ENCODE measurements at places on chromosomes 5 and 9.

GRCh38 chr9:86201474-86202337 is 57.8 kb downstream of the C9orf153 start:
- no peak for DNase-seq

- peak; percentile 91 for DNase-seq
These were observed 53.7 kb downstream of the ZNF462 start for GRCh38 chr9:106916466-106917235.

DNA sequence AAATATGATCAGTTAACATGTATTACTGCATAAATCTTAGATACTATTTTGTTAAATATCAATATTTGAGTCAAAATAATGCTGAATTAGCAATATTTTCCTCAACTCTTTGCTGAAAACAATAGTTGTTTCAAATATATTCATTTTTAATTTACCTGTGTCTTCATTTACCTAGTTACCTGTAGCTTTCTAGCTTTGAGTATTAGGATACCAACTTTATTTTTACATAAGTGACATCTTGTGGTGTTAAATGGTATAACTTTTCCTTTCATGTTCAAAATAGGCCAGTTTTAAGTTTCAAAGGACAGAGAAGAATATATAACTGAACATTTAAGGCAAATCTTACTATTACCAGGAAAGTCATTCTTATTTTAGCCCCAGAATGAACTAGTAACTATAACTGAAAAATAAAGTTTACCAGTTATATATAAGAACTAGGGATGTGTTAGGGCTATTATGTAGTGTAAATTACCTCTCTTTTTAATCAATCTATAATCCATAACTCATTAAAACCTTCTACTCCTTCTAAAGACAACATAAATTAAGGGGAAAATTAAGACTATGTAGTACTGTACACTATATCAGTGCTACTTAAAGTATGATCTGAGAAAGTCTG is 25.3 kb downstream of the AP3B1 start:
- DNase-seq: no peak

DNA sequence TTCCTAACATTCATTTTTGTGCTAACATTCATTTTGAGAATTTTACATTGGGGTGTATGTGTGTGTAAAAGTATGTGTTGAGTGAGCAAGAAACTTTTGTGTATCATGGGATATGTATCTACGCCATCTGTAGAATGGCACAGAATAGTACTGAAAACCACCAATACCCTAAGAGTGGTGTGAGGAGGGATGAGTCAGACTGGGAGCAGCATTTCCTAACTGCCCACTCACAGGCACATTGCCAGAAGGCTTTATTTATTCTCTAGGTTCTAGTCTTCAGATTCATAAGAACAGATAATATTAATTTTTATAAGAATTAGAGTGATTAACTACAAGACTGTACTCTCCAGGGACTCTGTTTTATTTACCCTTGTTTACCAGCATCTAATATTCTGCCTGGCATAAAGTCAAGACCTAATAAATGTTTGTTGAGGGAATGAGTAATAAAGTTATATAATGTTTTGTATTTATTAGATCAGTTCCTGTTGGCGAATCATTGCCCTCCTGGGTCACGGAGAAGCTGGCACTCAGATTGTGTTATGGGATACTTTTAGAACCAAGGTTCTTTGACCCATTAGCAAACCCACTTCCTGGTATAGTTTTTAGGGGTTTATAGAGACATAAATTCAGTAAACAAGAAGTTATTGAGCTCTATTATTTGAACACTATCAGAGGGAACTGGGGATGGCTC is 159.1 kb upstream of the PPP2R2B start:
- DNase-seq: peak; percentile 79

DNA sequence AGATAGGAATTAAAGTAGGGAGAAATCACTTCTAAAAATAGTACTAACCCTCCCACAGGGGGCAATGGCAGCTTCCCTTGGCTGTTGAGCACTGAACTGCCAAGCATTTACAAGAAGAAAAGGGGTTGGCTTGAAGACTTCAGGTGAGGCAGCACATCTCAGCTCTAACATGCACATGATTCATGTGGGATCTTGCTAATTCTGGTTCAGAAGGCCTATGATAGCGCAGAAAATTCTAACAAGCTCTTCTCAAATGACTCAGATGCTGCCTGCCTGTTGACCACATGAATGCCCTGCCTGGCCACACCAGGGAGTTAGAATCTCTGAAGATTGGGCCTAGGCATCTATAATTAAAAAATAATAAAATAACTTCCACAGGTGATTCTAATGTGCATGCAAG is 22.6 kb downstream of the CD180 start:
- DNase-seq: peak; percentile 37

DNA sequence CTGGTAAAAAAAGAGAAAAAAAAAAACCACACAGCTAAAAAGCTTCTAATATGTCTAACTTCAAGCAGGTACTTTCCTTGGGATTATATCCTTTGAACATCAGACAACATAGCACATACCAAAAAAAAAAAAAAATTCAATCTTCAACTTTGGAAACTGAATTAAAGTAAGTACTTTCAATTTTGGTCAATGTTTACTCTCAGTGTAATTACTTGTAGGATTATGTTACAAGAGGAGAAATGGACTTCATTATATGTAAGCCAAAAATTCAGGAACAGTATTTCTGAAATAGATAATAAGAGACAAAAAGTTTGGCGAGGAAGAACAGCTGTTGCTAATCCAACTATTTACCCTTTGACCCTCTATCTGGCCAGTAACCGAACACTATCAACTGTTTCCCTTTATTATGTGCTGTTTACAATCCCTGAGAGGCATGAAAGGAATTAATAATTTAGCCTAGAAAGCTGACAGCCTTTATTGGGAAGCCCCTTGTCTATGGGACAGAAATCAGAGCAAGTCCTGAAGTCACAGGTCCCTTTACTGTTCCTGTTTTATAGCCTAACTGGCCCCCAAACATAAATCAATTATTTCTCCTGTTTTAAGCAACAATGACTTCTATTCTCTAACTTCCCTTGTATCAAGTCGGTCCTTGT is 46.6 kb downstream of the NR6A1 start:
- no peak for DNase-seq

- DNase-seq: no peak
These were observed 110.9 kb upstream of the IL6ST start for GRCh38 chr5:56105511-56106291.

DNA sequence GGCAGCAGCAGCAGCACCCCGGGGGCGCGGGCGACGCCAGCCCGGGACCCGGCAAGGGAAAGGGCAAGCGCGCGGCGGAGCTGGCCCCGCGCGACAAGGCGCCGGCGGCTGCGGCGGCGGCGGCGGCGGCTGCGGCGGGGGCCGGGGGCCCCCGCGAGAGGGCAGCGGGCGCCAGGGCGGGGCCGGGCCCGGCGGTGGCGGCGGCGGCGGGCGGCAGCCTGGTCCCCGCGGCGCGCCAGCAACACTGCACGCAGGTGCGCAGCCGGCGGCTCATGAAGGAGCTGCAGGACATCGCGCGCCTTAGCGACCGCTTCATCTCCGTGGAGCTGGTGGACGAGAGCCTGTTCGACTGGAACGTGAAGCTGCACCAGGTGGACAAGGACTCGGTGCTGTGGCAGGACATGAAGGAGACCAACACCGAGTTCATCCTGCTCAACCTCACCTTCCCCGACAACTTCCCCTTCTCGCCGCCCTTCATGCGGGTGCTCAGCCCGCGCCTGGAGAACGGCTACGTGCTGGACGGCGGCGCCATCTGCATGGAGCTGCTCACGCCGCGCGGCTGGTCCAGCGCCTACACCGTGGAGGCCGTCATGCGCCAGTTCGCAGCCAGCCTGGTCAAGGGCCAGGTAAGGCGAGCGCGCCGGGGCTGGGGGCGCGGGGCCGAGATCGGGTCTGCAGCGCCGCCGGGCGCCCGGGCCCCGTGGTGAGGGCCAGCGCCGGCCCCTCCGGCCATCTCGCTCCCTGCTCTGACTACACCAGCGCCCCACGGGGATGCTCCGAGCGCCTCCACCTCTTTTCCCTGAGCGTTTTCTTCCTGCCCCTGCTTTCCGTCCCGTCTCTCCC is at the start of gene UBE2QL1:
Gene UBE2QL1 (plus strand): TSS at position 238 of the 843 bp plus-strand sequence. CDS start 35 bp downstream, at position 273.
- DNase-seq: no peak

GRCh38 chr5:61307611-61308010 is 24.4 kb upstream of the ZSWIM6 start:
- DNase-seq: no peak

- no peak for DNase-seq
These were observed 14.2 kb upstream of the PTPN3 start for GRCh38 chr9:109512170-109512756.

- DNase-seq: no peak
These were observed 300 bp upstream of the SVEP1 start for GRCh38 chr9:110579862-110580219.

GRCh38 chr5:3839151-3839550 is 243.5 kb downstream of the IRX1 start:
- no peak for DNase-seq

GRCh38 chr9:127444921-127445850 is 6.0 kb downstream of the RPL12 start:
- peak; percentile 51 for DNase-seq

GRCh38 chr9:72038408-72038807 is 22.0 kb downstream of the C9orf57 start:
- no peak for DNase-seq

GRCh38 chr9:20636888-20637440 is 14.7 kb upstream of the MLLT3 start:
- peak; percentile 47 for DNase-seq

GRCh38 chr5:61313960-61314681 is 17.9 kb upstream of the ZSWIM6 start:
- DNase-seq: peak; percentile 99

- DNase-seq: peak; percentile 92
These were observed 121.3 kb downstream of the LHFPL2 start for GRCh38 chr5:78527054-78527859.

GRCh38 chr9:82424599-82425120 is 436.1 kb downstream of the SPATA31D1 start:
- DNase-seq: no peak

Measured in HT1080 (cell line).